Activated T-helper 1 cell treated with Interleukin-2 at 50 U/mL for 16 hours (primary cell): ENCODE measurements at places on chromosomes 4 and X.
A peak's percentile ranks its signal among the peaks of the same experiment; 100 is the strongest.

- DNase-seq, result no peak
Measured at GRCh38 chr4:77092975-77093374, 17.2 kb upstream of the CCNI start.

DNA sequence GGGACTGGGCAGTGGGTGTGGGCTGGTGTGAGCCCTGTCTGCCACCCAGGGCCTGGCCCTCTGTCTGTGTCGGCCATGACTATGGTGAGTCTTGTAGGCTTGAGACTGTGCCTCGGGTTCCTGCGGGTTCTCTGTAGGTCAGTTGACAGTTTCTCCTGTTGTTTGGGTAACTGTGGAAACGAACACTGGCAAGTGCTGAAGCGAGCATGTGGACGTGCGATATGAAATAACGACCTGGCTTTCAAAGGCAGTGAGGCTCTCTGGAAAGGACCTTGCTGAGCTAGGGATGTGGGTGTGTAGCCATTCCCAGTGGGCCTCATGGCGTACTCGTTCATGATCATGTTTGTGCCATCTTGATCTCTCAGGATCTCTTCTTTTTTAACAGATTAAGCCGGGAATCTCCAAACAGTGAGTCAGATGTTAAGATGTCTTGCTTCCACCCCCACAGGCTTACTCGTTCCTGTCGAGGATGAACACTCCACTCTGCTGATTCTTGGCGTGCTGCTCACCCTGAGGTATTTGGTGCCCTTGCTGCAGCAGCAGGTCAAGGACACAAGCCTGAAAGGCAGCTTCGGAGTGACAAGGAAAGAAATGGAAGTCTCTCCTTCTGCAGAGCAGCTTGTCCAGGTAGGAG, 41.3 kb downstream of the HTT start:
- no peak for DNase-seq

GRCh38 chr4:177016541-177017141, 223.9 kb upstream of the VEGFC start:
- DNase-seq, result no peak

GRCh38 chr4:109321232-109321631, 18.8 kb upstream of the COL25A1 start:
- DNase-seq, result no peak

GRCh38 chrX:69524781-69525363, 20.7 kb downstream of the NALF2 start:
- no peak for DNase-seq

- DNase-seq, result no peak
Measured at GRCh38 chr4:62243895-62244294, 1043.8 kb downstream of the ADGRL3 start.

GRCh38 chr4:165517216-165517615, 138.4 kb downstream of the CPE start:
- DNase-seq, result no peak

DNA sequence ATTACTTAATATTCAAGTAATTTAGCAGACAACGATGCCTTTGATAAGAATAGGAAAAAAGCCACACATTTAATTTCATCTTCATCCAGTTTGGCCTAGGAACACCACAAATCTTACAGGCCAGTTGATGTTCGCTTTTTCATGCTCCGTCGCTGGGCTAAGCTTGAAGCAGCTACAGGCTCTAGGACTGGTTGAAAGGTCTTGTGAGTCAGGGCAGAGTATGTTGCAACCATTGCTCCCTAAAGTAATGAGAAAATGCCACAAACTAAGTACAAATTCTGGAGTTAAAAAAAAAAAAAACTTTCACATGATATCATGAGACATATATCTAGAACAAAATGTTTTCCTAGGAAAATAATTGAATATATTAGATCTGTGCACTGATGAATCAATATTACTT, 123.8 kb downstream of the RPS6KA6 start:
- no peak for DNase-seq

DNA sequence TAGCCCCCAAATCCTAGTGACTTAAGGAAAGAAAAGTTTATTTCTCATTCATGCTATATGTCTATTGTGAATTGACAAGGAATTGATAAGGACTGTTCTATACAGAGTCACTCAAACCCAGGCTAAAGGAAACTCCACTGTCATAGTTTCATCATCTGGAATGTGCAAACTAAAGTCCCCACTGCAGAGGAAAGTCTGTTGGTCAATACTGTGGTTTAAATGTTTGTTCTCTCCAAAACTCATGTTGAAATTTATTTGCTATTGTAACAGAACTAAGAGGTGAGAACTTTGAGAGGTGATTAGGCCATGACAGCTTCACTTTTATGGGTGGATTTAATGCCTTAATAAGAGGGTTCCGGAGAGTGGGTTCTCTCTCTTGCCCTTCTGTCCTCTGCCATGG, 149.6 kb downstream of the COX18 start:
- no peak for DNase-seq

DNA sequence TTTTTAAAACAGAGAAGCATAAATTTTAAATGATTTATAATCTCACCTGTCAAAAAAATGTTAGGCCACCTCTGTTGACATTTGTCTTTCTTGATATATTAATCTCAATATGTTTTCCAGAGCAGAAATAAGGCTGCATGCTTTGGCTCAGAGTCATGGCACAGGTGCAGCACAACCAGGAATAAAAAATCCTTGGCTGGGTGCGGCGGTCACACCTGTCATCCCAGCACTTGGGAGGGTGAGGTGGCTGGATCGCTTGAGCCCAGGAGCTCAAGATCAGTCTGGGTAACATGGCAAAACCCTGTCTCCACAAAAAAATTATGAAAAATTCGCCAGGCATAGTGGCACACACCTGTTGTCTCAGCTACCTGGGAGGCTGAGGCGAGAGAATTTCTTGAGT, 18.1 kb downstream of the CPLX1 start:
- DNase-seq, result no peak

GRCh38 chr4:2962614-2963174, 512 bp downstream of the NOP14 start:
- DNase-seq, result no peak

DNA sequence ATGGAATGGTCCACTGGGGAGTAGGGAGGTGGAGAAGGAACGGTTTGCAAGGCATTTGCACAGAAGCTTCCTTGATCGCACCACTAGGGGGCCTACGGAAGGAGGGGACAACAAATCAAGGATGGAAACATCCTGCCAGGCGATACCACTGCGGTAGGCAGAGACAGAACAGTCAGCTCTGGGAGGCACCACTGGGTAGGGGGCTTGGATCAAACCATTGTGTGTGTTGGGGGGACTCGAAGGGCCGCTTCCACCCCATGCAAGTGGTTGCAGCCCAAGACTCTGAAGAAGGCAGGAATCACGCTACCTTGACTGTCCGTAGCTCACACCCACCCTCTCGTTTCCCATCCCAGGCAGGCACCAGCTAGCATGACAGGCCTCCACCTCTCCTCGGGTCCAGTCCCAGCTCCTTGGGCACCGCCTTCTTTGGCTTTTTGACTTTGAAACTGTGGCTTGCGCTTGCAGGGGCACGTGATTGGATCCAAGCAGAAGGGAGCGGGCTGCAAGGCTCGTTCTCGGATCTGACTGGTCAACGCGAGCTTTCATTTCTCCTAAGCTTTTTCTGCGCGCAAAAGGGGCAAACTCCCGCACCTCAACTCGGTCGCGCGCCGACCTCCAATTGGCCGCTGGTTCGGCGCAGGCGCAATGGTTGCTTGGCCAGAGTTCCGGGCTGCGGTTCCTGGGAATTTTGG, 28.4 kb downstream of the GAGE1 start:
- no peak for DNase-seq

DNA sequence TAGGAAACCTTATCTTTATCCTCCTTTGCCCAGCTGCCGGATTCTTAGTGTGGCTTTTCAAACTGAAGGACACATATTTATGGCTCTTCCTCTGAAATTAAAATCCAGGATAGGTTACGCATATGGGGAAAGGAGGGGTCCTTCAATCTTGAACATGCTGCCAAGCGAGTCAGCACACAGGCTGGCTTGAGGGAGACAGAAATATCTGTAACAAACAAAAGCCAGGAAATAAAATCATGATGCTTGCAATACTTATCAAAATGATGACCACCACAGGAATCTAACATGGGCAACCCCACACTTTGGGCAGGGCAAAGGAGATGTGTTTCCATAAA, 196.4 kb upstream of the LDB2 start:
- no peak for DNase-seq

- peak; percentile 7 for DNase-seq
Measured at GRCh38 chrX:39969099-39969818, 128.5 kb downstream of the BCOR start.
